A549 treated with RU486 at 1 μM for 4 hours (cell line): ENCODE measurements at places on chromosomes 7 and 10. TPM values are rescaled to one million over a fixed set of nuclear protein-coding genes. Genes with fewer than 3 reads are reported as not detected.

The ADRB1 gene
- total RNA-seq = 0.37 to 1.1 TPM (median 0.85 TPM) in 5 replicates

The LGI1 gene
- not detected in 5 replicates for total RNA-seq

The TMEM273 gene
- not detected in 5 replicates for total RNA-seq

The PLAC9 gene
- total RNA-seq = 0.46 TPM in 1 of 5 replicates, not detected in the others

The POP7 gene
- total RNA-seq = 77.8 to 102 TPM (median 101 TPM) in 5 replicates

The ABCB4 gene
- not detected in 5 replicates for total RNA-seq

The RTKN2 gene
- 0.58 to 1.2 TPM (median 1.0 TPM) in 5 replicates for total RNA-seq

The LIPN gene
- not detected in 5 replicates for total RNA-seq

The CCDC146 gene
- 0.38 to 0.89 TPM (median 0.56 TPM) in 5 replicates for total RNA-seq

The TFR2 gene
- 2.0 to 3.3 TPM (median 3.0 TPM) in 5 replicates for total RNA-seq

The HOXA3 gene
- 6.0 to 11.2 TPM (median 9.0 TPM) in 5 replicates for total RNA-seq

The NRAP gene
- not detected in 5 replicates for total RNA-seq

The PON1 gene
- total RNA-seq = 0.44 to 1.0 TPM (median 0.66 TPM) in 5 replicates

The C10orf105 gene
- not detected in 5 replicates for total RNA-seq

The KLF14 gene
- total RNA-seq = 0.05 to 0.06 TPM in 2 of 5 replicates, not detected in the others

The SPDYE1 gene
- not detected in 5 replicates for total RNA-seq

The TMEM178B gene
- total RNA-seq = 1.1 to 1.7 TPM (median 1.4 TPM) in 5 replicates

The TMEM270 gene
- 0.20 to 0.54 TPM in 2 of 5 replicates, not detected in the others for total RNA-seq

The DPYSL4 gene
- 13.4 to 19.1 TPM (median 16.4 TPM) in 5 replicates for total RNA-seq

The RASA4B gene
- 1.0 to 2.1 TPM (median 1.5 TPM) in 5 replicates for total RNA-seq
